Ascending aorta (tissue), 2 donors: ENCODE measurements at places on chromosomes 3 and 15. TPM values are rescaled to one million over a fixed set of nuclear protein-coding genes. Genes with fewer than 3 reads are reported as not detected.

GRCh38 chr3:52792961-52793695, 1.5 kb upstream of the ITIH3 start:
- no peak for DNase-seq
- no peaks in the 10 kb centered on the region for H3K4me1 ChIP-seq
- H3K4me3 ChIP-seq: no peak overlapping the region
- H3K36me3 ChIP-seq: no peaks in the 10 kb centered on the region

DNA sequence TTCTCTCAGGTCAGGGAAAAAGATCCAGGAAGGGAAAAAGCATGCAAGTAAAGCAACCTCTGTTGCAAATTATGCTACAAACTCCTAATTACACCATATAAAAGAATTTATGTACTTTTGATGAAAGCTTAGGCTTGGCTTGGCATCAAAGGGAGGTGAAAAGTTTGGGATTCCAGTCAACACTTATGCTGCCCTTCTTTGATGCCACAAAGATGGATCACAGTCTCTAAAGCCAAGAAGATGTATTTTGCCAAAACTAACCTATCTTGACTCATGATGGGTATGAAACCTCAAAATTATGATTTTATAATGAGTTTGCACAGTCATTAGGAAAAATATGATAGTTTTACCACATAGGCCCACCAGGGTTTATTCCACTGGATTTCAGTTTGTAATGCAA, 101.0 kb upstream of the CCDC80 start:
- no peak for DNase-seq
- H3K36me3 ChIP-seq: no peaks in the 10 kb centered on the region
- H3K4me3 ChIP-seq: no peak overlapping the region
- H3K27me3 ChIP-seq: no peaks in the 10 kb centered on the region

The GOLGA8J gene
- 0.75 TPM for total RNA-seq

GRCh38 chr3:133944641-133945380, 49.1 kb upstream of the RAB6B start:
- H3K4me1 ChIP-seq: peaks cover 3% of the 10 kb centered on the region
- no peak overlapping the region for H3K4me3 ChIP-seq
- no peaks in the 10 kb centered on the region for H3K36me3 ChIP-seq
- no peaks in the 10 kb centered on the region for H3K27me3 ChIP-seq

DNA sequence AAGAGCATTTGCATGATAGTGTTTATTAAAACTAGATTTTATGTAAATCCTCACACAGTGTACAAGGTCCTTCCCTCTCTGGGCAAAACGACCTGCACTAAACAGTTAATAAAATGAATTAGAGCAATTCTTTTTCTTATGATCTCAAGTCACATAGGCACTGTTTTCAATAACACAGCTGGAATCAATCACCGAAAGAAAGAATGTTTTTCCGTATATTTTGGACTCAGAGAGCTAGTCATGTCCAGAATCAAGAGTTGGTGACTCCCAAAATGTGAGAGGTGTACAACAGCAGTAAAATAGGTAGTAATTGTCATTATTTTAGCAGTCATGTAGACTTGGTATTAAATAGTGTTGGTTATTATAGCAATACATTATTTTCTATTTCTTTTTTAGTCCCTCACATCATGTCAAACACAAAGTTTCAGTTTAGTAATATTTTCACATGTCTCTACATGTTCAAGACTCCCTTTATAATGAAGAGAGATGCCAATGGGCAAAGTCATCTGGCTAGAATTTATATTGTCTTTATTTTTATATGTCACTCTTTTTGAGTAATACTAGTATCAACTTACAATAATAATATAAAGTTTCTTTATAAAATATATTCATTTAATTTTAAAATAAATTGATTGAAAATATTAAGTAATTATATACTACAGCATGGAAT, 448.6 kb upstream of the CDIN1 start:
- no peak overlapping the region for H3K4me3 ChIP-seq
- no peak for DNase-seq
- no peak overlapping the region for H3K27ac ChIP-seq
- H3K36me3 ChIP-seq: no peaks in the 10 kb centered on the region
- H3K27me3 ChIP-seq: no peaks in the 10 kb centered on the region
- H3K4me1 ChIP-seq: no peaks in the 10 kb centered on the region

The APOD gene
- 236 TPM for total RNA-seq

The SLC22A14 gene
- not detected for total RNA-seq
